RWPE2 (cell line): ENCODE measurements at places on chromosomes 6 and 20.

DNA sequence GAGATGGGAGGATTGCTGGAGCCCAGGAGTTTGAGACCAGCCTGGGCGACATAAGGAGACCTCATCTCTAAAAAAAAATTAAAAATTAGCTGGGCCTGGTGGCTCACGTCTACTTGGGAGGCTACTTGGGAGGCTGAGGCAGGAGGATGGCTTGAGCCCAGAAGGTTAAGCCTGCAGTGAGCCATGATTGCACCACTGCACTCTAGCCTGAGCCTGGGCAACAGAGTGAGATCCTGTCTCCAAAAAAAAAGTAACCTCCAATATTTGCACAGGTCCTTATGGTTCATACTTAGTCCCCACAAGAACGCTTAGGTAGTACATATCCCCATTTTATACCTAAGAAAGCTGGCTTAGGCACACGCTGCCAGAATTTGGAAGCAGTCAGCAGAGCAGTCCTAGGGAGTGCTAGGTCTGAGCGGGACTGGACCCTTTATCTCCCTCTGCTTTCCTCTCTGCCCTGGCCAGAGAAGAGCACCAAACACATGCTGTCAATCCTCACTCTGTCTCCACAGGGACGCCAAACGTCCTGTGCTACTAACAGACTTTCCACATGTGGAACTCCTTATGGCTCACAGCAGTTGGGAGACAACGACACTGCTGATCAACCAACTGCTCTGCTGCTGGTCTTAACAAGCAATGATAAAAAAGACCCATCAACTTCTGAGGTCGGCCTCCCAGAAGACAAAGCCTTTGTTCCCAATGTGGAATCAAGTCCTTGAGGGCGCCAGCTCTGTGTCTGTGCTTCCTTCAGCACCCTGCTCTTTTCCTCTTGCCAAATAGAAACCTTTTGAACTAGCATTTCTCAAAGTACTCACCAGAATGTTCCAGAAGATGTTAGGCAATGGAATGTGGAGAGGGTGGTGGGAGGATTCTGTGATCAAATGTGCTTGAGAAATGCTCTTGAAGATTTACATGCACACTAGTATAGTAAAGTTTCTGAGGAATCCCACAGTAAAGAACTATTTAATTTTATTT is 226.3 kb upstream of the DTNBP1 start:
- DNase-seq: no peak

DNA sequence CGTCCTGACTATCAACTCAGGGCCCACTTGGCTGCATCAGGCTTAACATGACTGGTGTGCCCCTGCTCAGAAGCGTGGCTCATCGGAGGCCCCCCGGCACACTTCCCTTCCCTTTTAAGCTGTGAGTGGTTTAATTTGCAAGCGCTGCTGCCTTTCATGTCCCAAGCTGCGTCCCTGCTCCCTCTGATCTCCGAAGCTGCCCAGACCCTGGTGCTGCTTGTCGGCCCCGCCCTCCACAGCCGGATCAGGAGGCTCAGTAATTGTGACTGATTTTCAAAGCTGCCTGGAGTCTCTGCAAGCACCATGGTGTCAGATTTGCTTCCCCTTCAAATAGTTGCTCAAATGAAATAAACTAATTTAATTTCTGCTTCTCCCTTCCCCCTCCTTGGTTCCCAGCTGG is 71.1 kb downstream of the CDH22 start:
- DNase-seq: peak; percentile 71

DNA sequence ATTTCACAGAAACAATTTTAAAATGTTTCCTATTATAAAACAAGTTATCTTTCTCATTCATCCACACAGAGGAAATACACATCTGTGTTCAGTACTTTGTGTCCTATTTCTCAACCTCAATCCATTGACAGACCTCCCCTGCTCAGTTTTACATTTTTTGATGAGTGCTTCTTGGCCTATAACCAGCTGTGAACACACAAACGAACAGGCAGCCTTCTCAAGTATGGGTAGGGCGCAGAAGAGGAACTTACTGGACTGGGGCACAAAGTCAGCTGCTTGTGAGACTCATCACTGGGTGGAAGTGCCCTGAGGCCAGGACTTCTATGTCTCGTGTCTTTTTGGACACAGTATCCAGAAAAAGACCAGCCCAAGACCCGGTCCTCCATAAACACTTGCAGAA is 2.8 kb downstream of the RPS6KA2 start:
- DNase-seq: no peak

- no peak for DNase-seq
These were observed 13.2 kb upstream of the CST4 start for GRCh38 chr20:23702021-23702420.

- DNase-seq: no peak
These were observed 34.8 kb upstream of the PLCB1 start for GRCh38 chr20:8097307-8097706.

- peak; percentile 86 for DNase-seq
These were observed 319.7 kb upstream of the TCF21 start for GRCh38 chr6:133568970-133569889.

GRCh38 chr20:56222201-56222600 is 26.3 kb upstream of the MC3R start:
- DNase-seq: no peak

- DNase-seq: no peak
These were observed 576.4 kb downstream of the PRKN start for GRCh38 chr6:162151021-162151665.

- DNase-seq: no peak
These were observed 93.1 kb upstream of the INSM1 start for GRCh38 chr20:20274821-20275220.

- DNase-seq: no peak
These were observed 260.9 kb downstream of the TFAP2C start for GRCh38 chr20:56890011-56890410.

DNA sequence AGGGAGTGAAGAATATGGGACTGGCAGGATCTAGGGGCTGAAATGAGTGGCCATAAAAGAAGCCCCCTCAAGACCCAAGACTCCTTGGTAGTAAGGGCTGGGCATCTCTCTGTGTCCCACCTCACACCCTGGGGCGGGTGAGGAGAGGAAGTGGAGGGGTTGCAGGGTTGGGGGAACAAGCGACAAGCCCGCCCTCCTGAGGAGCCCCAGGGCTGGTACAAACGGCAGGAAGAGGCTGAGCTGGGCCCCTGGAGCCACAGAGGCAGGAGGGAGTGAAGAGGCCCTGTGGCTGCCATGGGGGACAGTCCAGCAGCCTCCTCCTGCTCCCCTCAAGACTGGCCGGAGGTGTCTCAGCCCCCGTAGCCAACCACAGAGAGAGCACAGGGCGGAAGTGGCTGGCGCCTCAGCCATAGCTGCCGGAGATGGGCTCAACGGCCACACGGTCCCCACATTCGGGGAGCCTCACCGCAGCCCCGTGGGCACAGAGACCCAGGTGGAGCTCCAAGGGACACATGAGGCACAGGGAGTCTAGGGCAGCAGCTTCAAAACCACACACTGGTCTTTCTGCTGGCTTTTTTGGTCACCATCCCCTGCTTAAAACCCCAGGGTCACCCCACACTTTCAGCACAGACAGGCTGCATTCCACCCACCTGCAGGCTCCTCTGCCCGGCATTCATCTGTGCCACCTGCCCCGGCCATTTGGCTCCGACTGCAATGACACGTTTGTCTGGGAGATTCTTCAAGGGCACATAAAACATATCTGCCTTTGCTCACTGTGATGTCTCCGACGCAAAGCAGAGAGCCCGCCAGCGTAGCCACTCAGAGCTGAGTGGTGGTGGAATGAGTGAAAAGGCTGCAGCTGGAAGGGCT is 524 bp downstream of the C20orf203 start:
- no peak for DNase-seq

GRCh38 chr20:46552460-46553420 is 2.3 kb upstream of the OCSTAMP start:
- no peak for DNase-seq

- peak; percentile 80 for DNase-seq
These were observed 79.9 kb upstream of the BHLHE23 start for GRCh38 chr20:63086421-63087235.

- no peak for DNase-seq
These were observed 336.2 kb downstream of the FOXA2 start for GRCh38 chr20:22248051-22248667.

GRCh38 chr6:158053377-158054313 is 72.0 kb downstream of the SYNJ2 start:
- no peak for DNase-seq

DNA sequence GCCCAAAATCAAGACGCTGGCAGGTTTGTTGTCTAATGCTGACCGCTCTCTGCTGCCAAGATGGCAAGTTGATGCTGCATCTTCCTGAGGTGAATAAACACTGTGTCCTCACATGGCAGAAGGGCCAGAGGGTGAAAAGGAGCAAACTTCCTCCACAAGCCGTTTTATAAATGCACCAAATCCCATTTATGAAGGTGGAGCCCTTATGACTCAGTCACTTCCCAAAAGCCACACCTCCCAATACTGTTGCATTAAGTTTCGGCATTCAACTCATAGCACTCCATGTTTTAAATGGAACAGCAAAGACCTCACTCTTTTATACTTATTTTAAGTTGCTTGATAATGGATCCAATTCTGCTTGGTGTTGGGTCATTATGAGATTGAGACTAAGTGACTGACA is 316.6 kb downstream of the RFPL4B start:
- no peak for DNase-seq

DNA sequence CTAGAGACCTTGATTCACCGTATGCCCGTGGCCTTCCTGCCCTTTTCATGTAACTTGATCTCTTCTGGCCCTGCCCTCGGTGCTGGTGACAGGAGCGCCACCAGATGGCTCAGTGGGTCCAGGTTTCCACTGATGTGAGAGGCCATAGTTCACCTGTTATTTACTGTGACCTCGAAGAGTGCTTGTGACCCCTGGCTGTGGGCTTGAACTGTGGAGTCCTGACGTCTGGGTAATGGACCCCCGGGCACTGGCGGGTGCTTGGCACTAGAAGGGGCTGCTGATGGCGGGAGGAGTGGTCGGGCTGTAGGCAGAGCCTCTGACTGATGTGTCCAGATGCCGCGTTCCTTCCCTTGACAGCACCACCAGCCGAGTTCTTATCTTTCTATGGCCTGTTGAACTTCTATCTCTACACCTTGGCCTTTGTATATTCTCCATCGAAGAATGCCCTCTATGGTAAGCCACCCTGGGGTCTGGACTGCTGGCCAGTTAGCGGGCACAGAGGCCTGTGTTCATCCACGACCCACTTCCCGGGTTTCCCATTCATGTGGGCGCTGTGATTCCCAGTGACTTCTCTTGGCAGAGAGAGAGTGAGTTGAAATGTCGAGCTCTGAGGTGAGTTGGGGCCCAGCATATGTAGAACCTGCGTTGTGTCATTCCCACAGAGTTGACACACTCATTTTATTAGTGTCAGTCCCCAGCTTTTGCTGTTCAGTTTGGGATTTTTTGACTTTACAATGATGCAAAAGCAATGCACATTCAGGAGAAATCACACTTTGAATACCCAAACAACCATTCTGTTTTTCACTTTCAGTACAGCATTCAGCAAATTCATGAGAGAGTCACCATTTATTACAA is 14.9 kb downstream of the DYNLT1 start:
- DNase-seq: peak; percentile 47

- DNase-seq: peak; percentile 65
These were observed 293.8 kb downstream of the TAF4 start for GRCh38 chr20:61771805-61772350.

DNA sequence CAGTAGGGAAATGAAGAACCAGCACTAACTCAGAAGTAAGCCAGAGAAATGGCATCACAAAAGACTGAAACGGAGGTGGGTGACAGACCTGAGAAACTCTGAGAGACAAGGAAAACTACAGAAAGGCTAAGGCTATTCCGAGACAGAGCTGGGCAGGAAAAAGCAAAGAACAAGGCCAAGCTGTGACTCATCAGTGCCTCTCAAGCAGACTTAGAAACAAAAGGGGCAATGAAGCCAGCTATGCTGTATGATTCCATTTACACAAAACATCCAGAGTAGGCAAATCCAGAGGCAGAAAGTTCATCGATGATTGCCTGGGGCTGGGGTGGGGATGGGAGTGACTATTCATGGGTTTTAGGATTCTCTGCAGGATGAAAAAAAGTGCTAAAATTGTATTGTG is 50.0 kb downstream of the SLC23A2 start:
- DNase-seq: no peak

DNA sequence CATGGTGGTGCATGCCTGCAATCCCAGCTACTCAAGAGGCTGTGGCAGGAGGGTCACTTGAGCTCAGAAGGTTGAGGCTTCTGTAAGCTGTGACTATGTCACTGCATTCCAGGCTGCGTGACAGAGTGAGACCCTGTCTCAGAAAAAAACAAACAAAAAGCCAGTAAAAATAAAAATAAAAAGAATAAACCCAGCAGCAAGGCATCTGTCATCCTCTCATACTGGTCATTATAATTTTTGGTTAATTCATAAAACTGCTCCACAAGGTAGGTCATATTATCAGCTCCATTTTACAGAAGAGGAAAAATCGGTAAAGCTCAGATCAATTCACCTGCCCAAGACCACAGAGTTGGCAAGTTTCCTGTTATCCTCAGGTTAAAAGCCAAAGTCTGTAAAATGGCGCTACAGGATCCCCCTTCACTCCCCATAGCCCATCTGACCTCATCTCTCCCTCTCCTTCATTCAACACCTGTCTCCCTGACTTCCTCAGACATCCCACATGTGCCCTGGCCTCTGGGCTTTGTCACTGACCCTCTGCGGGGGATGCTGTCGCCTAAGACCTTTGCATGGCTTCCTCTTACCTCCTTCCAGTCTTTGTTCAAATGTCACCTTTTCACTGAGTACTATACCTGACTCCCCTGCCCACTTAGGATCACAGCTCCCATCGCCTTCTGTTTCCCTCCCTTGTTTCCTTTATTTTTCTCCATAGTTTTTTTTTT is 213.2 kb upstream of the ZNF217 start:
- peak; percentile 59 for DNase-seq

DNA sequence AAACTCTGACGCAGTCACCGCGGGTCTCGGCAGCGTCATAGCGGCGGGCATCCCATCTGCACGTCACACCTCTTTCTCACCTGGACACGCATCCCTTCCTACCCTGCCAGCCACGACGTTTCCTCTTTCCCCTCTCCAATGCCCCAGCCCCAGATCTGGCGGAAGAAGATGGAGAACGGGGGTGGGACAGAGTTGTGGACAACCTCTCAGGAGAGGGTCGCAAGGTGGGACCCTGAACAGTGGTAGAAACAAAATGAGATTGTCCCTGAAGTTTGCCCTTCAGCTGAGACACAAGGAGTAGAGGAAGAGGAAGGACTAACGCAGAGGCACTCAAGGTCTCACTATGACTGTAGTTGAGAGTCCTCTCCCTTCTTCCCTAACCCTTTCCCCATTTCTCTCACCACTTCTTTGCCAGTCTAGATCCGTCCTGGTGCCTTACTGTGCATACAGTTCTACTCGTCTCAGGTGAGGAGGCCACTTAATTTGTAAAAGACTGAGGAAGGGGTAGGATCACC is 562 bp downstream of the TRIM39 start:
- no peak for DNase-seq

DNA sequence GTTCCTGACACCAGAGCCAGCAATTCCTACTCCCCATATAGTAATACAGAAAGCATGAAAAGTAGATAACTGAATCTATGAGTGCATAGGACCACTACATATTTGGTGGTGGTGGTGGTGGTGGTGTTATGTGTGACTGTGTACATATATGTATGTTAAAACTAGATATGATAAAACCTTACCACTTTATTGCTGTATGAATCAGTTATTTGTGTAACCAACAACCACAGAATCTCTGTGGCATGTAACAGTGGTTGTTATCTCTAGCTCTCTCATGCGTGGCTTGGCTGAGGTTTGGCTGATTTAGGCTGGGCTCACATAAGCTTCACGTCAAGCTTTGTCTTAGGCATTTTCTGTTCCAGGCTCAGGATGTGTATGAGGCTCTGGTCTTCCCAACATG is 55.7 kb downstream of the PLCB1 start:
- DNase-seq: no peak

- DNase-seq: no peak
These were observed 963 bp downstream of the MPIG6B start for GRCh38 chr6:31723980-31724691.

- no peak for DNase-seq
These were observed 60.7 kb downstream of the TNFAIP3 start for GRCh38 chr6:137927777-137928218.
